ENCODE measurements at places on chromosomes 2 and 18.

GRCh38 chr2:2862386-2862785 is 515.2 kb downstream of the EIPR1 start:
- DNase-seq: no peak

- no peak for DNase-seq
Observed at GRCh38 chr18:74488864-74489263, 7.3 kb upstream of the CNDP2 start.

DNA sequence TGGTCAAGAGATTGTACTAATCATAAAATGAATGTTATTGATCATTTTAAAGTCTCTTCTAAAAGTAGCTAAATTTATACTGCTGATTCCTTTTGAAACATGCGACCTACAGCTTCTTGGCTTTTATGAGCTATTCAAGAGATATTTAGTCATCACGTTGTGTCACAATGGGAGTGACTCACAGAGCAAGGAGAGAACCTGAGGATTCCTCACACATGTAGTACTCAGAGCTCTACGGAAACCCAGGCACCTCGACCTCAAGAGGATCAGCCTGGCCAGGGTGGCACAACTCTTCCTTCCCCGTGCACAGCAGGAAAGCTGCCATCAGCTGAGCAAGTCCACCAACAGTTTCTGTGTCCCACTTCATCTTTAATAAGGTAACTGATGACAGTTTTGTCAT is at the start of gene DHRS9:
TSS of gene DHRS9 (plus strand) at position 223 of the 400 bp plus-strand sequence. CDS start 12,019 bp downstream, outside the sequence.
- DNase-seq: no peak

DNA sequence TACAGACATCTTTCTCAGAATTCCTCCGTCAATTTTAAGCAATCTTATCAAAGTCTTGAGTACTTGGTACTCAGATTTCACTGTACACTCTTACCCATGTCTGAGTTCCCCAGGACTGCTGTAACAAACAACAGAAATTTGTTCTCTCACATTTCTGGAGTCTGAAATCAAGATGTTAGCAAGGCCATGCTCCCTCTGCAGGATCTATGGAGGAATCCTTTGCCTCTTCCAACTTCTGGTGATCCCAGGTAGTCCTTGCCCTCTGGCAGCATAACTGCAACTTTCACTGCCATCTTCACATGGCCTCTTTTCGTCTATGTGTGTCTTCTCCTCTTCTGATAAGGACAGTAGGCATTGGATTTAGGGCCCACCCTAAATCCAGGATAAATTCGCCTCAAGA is 17.1 kb upstream of the CACNB4 start:
- peak; percentile 11 for DNase-seq

DNA sequence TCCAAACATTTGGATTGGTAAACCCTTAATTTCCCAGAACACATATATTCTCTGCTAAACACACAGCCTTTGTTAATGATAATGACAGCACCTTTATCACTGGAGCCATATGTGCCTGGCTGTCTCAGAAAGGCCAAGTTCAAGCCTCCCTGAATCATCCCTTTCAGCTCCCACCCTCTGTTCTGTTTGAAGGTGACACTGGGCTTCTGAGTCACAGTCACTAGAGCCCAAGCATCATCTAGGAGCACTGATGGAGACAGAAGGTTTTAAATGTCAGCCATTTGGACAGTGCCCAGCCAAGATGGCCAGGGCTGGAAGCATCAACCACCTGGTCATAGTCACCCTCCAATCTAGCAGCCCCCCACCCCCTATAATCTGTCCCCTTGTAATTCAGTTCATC is 80.6 kb downstream of the NRP2 start:
- DNase-seq: no peak

- no peak for DNase-seq
Observed at GRCh38 chr2:168948621-168949212, 47.6 kb downstream of the G6PC2 start.

Measured in NCI-H1417 (cell line).